ENCODE measurements at places on chromosomes 4 and X. TPM values are rescaled to one million over a fixed set of nuclear protein-coding genes. Genes with fewer than 3 reads are reported as not detected.

PAGE2 gene
- total RNA-seq, result not detected

DCHS2 gene
- 0.15 TPM for total RNA-seq

NXF3 gene
- total RNA-seq, result 0.87 TPM

BRS3 gene
- total RNA-seq, result 0.12 TPM

C4orf51 gene
- total RNA-seq, result not detected

SYTL4 gene
- 10.0 TPM for total RNA-seq

CENPI gene
- 0.44 TPM for total RNA-seq

SH2D1A gene
- not detected for total RNA-seq

CSAG3 gene
- total RNA-seq, result not detected

GRPR gene
- total RNA-seq, result 32.4 TPM

DNA sequence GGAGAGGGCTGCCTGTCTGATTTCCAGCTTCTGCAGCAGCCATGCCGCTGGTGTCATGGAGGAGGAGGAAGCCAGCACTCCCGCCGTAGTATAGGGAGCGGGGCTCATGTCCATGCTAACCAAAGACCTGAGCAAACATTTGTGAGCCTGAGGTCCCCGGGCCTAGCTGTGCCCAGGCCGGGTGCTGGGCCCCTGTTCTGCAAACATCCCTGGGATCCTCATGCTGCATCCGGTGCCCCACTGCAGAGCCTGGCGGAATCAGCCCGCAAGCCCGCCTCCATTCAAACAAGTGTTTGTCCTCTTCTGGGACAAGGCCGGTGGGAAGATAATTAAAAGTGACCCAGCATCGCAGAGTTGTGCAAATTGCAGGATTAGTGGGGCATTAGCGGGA, 106.3 kb downstream of the SORCS2 start:
- no peak for DNase-seq

GRCh38 chr4:173930329-173930967, 353.0 kb downstream of the FBXO8 start:
- no peak for DNase-seq

- peak; percentile 3 for DNase-seq
Observed at GRCh38 chr4:10734697-10735096, 50.1 kb upstream of the CLNK start.

GRCh38 chr4:113447061-113447460, 314.5 kb downstream of the CAMK2D start:
- no peak for DNase-seq

DNA sequence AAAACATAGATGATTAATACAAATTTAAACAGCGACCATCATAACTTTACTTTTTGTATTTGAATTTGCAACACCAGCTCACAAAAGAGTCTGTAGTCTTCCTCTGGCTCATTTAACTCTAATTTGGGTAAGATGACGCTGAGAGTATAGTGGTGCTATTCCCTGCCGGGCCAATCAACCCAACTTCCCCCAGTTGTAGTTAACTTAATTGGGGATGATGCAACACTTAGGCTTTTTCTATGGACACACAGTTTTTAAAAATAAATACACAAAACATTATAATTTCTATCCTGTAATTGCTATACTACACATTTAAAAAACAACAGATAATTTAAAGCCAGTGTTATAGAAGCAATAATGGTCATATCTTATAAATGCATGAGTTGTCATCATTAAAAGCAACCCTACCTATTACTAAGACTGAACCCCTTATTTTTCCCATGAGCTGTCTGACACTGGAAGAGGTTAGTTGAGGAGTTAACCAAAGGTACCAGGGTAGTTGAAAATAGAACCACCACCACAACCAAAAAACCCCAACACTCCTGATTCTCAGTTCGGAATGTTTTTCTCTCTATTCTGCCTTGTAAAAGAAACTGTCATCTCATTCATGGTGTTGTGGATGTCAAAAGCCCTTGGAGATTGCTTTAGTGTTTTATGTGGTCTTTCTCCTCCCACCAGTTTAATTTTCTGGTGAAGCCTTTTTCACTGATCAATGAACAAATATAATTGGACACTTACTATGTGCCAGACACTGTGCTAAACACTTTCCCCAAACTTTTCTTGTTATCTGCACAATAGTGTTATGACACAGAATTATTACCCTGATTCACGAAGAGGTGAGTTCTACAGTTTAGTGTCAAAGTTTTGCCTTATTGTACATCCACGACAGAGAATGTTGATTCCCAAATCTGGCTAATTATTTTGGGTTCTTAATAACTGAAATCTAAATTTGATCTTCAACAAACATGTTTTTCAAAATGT, 61.5 kb upstream of the RAPGEF2 start:
- no peak for DNase-seq

DNA sequence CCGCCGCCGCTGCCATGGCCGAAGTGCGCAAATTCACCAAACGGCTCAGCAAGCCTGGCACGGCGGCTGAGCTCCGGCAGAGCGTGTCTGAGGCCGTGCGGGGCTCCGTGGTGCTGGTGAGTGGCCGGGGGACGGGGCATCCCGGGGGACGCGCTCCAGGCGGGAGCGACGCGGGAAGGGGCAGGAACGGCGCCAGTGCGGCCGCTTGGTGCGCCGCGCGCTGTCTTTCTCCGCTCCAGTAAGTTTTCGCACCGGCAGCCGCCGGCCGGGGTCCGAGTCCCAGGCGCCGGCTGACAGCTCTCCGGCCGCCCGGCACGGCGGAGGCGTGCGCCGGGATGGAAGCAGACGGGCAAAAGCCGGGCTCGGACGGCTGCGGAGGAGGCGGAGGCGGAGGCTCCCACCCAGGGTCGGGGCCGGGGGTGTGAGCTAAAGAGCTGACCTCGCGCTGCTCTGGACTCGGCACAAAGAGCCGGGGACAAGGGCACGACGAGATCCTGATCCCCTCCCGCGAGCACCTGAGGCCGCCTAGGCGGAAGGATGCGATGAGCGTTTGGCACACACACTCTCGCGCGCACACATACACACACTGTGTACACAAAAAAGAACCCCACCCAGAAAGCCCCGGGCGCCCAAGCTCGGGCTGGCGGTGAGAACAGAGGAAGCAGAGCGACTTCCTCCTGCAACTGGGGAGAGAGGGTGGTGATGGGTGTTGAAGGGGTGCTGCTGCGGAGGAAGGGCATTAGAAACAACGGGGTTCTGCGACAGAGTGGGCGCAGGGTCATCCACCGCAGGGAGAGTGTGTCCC, 545 bp downstream of the DOCK11 start:
- DNase-seq, result peak; percentile 7

DNA sequence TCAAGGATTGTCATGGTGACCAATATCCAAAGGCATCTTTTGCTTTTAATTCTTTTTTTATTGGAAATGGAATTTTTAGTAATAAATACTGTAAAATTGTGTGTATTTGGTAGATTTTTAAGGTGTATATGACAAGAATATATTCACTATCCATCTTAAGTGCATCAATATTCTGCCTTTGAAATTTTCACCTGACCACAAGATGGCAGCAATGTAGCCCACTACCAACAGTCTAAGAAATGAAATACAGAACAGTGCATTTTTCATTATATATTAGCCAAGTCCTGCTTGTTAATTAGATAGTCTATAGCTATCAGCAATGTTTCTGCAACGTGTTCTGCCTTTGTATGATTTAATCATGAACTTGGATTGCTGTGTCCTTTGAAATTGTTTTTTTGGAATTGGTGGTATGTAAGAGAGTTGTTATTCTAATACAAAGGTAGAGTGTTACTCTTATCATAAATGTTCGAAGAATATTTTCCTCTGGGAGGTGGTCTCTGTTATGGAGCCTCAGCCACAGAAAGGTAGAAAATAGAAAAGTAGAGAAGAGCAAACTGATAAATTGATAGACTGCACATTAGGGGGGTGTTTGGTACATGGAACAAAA, 38.2 kb downstream of the HPGDS start:
- no peak for DNase-seq

DNA sequence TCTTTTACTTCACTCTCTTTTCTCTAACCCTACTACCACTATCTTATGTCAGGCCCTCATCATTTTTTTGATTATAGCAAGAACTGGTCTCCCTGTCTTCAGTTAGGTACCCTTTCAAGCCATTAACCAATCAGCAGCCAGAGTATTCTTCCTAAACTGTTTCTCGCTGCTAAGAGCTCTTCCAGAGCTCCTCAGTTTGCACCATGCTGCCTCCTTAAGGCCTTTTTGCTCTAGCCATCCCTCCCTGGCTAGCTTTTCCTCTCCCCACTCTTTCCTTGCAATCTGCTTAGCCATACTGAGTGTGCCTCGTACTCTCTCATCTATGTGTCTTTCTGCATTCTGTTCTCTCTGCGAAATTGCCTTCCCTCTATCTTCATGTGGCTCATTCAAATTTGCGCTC, 32.9 kb downstream of the KIF4A start:
- DNase-seq, result no peak

DNA sequence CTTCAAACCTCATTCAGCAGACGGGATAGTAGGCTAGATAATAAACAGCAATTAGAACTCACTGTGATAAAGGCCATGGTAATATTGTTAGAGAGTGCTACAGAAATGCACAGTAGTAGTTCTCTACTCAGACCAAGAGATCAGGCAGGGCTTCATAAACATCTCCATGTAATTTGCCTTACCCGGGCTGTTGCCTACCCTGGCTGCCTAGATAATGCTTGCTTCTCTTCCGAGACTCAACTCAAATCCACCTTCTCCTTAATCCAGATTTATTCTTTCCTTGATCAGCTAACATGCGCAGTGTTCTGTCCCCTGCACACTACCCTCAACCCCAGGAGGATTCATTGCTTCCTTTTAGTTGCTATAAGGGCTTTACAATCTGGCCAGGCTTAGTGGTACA, 21.8 kb downstream of the ANK2 start:
- no peak for DNase-seq

DNA sequence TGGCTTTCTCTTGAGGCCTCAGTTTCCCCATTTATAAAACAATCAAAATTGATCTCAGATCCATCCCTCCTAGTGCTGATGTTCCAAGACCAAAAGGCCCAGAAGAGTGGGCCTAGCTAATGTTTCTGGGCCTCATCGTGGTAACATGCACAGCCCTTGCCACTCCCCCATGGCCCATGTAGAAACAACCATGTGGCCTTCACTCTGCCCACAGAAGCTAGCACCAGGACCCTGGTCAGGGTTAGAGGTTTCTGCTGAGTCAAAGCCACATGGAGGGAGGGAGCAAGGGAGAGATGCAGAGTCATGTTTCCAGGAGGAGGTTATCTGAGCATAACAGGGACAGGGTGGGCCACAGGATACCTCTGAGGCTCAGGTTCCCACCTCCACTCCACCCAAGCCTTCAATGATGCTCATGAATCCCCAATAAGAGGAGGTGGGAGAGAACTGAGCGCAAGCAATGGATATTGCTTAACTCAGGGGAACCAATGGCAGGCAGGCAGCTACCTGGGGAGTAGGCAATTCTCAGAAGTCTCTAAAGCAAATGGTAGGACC, 16.9 kb downstream of the OTUD5 start:
- no peak for DNase-seq

- no peak for DNase-seq
Observed at GRCh38 chr4:36133658-36134057, 110.7 kb downstream of the ARAP2 start.

DNA sequence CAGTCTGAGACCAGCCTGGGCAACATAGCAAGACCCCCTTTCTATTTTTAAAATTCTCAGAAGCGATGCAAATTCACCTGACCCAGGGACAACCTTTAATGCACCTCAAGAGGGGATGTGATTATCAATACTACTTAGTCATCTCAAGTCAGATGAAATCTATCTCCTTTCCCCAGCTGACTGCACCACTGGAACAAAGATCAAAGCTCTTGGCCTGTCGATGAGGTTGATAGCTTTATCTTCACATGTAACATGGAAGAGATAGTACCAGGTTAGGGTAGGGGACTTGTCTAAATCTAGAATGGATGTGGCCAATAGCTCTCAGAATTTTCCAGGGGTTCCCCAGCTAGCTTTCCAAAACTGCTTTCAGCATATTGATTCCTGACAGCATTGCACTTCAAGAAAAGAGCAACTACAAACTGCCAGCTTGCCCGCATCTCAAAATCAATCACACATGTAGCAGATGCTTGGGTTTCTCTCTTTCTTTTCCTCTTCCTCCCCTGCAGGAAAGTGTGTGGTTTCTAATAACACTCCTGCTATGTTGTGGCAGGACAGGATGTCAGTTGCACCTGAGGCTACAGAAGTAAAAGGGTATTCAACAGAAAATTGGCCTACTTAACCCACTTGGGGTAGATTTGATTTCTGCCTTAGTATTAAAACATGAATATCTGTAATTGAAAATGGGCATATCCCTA, 12.2 kb upstream of the TMEM164 start:
- DNase-seq, result no peak

GRCh38 chrX:149274516-149275105, 230.5 kb downstream of the IDS start:
- DNase-seq, result no peak

DNA sequence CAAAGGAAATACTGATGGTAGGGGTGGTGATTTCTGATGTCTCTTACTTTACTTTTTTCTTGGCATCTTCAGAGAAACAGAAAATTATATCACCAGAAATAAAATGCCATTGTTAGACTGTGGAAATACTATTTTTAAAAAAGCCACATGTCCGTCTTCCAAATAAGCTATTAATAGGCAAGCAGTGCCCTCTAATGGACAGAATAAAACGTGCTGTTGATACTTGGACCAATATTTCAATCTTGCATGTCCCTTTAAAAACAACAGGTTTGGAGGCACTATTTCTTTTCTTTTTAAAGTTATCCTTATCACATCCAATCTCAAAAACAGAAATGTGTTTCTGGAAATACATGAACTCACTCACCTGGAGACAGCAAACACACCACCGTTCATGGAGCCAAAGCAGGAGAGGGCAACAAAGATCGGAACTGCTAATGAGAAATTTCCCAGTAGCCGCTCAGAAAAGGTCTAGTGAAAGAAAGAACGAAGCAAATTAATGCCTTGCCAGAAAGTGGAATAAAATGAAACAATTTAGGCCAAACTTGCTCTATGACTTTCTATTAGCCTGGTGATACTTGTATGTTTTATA, 59.2 kb downstream of the SLC7A11 start:
- no peak for DNase-seq

DNA sequence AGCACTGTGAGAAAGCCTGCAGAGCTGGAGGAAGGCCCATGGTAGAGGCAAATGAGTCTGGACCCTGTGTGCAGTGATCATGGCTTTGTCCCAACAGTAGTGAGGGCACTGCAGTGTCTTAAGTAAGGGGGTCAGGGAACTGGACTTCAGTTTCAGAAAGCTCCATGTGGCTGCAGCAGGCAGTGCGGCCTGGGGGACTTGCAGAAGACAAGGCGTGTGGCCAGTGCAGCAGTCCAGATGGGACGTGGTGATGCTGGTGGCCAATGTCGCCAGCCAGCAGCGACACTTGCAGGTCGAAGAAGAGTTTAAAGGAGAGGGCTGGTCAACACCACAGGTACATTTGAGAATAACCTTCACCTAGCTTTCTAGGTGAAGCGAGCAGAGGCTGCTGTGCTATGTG, 113.4 kb downstream of the ZNF827 start:
- no peak for DNase-seq

DNA sequence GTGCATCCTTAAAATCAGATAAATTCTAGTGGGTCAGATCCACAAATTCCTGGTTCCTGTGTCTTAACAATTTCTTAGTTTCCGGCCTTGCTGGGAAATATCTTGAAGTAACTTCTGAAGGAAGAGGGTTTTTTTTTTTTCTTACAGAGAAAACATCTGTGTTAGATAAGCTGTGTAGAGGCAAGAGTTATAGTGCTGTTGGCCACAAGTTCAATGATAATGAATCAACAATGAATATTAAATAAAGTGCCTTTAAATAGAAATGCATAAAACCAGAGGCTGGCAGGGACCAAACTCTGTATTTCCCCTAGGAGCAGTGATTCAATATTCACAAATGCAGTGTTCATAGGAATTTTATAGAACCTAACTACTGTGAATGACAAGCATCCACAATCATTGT, 711.9 kb upstream of the ATOH1 start:
- no peak for DNase-seq

GRCh38 chr4:28976369-28976768, 1743.8 kb upstream of the PCDH7 start:
- no peak for DNase-seq

GRCh38 chrX:49058794-49059193, at the start of gene CCDC120:
CCDC120 (plus strand) TSS chrX:49058999; CDS start chrX:49062042, 3,043 bp downstream.
- DNase-seq, result peak; percentile 61
